ENCODE measurements at places on chromosomes 2 and 18.

GRCh38 chr18:54776282-54776977, 51.8 kb upstream of the RAB27B start:
- DNase-seq = no peak

GRCh38 chr2:195820867-195821565, 164.0 kb downstream of the SLC39A10 start:
- no peak for DNase-seq

- no peak for DNase-seq
Measured at GRCh38 chr2:29000481-29000880, 19.4 kb downstream of the TOGARAM2 start.

DNA sequence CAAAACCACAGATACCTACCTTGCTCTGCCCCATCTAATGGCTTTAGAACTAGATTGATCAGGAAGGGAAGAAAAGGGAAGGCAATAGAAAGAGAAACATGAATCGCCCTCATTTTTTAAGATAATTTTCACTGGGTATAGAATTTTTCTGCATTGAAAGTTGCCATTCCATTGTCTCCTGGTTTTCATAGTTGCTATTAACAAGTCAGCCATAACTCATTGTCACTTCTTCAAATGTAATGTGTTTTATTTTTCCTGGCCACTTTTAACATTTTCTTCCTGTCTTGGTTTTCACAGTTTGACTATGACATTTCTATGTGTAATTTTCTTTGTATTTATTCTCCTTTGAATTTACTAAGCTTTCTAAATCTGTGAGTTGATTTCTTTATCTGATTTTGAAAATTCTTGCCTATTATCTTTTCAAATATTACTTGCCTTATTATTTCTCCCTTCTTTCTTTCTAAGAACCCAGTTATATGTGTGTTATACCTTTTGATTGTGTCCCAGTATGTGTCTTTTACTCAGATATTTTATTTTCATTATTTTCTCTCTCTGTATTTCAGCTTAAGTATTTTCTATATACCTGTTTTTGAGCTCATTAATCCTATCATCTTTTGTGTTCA, 85.5 kb upstream of the GLI2 start:
- DNase-seq = no peak

GRCh38 chr18:26133652-26134051, at the start of gene PSMA8:
PSMA8 (plus strand) TSS chr18:26133869; CDS start chr18:26133966, 97 bp downstream.
- peak; percentile 57 for DNase-seq

DNA sequence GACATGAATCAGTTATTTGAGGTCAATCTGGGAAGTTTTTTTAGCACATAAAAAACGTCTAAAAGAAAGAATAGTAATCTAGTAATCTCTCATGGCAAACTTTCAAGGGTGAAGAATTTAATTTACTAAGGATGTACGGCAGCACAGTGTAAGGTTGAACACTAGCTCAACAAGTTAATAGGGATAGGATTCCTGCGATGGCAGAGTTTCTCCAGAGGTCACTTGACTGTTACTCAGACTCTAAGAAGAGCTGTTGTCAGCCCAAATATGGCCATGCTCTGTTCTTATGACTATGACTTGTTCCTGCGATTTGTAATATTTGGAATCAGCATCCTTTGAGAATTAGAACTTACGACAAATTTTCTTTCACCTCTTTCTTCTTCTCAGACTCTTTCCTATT, 553.3 kb upstream of the TNP1 start:
- no peak for DNase-seq

DNA sequence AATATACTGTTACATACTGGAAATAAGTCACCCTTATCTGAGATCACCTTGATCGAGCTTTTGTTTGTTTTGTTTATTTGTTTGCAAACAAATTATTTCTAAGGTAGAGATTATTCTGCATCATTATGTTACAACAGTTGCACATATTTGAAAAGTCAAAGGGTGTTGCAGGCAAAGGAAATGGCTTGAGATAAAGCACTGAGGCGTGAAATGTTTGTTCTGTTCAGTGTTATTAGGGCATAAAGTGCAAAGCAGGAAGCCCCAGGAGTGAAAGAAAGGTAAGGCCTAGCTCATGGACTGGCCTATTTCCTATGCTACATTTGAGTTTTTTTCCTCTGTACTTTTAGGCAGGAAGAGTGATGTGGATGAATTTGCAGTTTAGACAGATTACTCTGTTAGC, 1815.6 kb upstream of the LRRTM1 start:
- DNase-seq = no peak

GRCh38 chr2:1561811-1562421, 148.7 kb downstream of the TPO start:
- no peak for DNase-seq

DNA sequence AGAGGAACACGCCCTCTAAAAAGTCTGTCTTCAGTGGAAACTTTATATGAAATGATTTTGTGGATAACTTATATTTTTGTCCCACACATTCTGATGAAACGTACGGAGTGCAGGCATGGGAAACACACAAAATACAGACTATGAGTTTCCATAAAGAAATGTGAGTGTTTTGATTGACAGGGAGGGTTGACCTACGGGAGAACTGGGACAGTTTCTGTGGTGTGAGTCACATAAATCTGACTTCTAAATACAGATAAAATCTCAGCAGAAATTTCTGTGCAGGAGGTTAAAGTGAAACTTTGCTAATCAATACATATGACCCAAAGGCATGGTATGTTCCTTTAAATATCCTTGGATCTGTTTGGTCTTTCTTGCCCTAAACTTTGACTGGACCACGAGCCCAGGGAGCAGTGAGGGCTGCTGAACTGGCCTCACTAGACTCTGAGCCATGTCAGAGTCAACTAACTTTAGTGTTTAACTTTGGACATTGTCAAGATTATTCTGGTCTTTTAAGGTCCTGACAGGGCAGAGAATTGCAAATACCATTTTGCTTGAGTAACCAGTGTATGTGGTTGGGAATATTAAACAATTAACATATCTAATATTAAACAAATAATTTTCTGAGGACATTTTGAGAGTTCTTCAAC, 206.9 kb upstream of the LYPD1 start:
- no peak for DNase-seq

- DNase-seq = no peak
Measured at GRCh38 chr2:235458839-235459273, 35.0 kb upstream of the AGAP1 start.

DNA sequence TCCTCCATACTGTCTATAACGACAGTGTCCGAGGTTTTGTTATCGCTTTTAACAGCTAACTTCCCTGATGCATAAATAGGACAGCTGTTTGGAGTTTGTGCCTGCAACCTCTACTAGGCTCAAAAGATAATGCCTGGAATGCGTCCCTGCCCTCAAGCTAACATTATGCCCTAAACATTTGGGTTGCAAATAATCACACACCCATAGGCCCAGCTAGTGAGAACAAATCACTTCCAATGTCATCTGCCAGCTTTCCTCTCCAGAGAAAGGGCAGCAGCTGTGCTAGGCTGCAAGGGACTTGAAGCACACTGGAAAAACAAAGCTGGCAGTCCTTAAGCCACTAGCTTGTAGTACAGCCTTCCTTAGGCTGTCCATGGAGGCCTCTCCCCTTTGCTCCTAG, 201.8 kb upstream of the LYPD1 start:
- no peak for DNase-seq

DNA sequence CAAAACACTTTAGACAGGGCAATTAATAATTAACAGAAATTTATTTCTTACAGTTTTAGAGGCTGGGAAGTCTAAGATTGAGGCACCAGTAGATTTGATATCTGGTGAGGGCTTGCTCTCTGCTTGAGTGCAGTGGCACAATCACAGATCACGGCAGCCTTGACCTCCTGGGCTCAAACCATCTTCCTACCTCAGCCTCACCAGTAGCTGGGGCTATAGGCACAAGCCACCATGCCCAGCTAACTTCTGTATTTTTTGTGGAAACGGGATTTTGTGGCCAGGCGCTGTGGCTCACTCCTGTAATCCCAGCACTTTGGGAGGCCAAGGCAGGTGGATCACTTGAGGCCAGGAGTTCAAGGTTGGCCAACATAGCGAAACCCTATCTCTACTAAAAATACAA, 29.0 kb upstream of the ACVR1 start:
- no peak for DNase-seq

- no peak for DNase-seq
Measured at GRCh38 chr2:156046900-156047299, 285.6 kb downstream of the NR4A2 start.

DNA sequence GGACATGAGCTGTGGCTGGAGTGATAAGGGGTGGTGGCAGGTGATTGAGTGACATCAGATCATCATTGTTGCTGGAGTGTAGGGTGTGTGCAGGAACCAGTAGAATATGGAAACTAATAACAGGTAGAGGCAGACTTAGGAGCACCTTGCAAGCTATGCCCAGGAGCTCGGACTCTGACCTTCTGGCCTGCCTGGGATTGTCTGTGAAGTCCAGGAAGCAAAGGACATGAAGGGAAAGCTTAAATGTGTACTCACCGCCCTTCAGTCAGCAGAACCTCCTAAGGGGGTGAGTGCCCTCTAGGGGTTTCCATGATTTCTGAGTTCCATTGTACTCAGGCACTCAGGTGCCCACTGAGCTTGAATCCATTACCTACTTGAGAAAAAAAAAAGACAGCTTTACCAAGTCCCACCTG, 104.2 kb downstream of the CRIM1 start:
- no peak for DNase-seq

- DNase-seq = no peak
Measured at GRCh38 chr2:170819680-170820664, 3.3 kb downstream of the GAD1 start.

GRCh38 chr2:28661589-28662001, 90.0 kb upstream of the PPP1CB start:
- no peak for DNase-seq

GRCh38 chr2:171747371-171747770, 60.1 kb downstream of the DYNC1I2 start:
- no peak for DNase-seq

DNA sequence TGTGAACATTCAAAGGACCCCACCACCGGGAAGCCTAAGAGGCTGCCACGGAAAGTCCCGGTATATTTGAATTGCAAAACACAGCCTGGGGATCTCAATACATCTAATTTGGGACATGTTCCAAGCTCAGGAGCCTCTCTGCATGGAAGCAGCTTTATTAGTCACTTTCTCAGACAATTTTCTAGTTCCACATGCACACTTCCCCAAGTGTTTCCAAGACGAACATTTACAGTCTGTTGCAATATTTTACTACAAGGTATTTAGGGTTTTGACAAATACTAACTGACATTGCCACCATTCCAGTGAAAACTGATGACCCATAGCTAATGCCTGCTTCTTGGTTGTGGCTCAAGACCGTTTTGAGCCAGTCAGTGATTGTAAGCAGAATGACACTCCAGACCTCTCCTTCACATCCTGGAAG, 145.3 kb downstream of the NCKAP5 start:
- DNase-seq = no peak

DNA sequence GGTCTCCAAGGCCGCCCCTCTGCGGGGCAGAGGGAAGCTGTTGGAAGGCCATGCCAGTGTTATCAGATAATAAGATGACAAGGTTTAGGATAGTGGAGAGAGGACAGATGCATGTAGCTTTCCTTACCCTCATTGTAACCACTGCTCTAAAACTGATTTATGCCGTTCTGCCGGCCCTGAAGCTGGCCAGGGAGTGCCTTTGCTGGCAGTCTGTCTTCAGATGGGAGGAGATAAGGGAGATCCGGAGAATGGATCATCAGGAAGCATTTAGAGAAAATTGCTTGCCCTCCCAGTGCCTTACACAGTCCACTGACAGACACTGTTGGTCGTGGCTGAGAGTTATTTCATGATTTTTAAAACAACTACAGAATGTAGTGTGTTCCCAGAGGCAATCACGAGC, 35.4 kb upstream of the MYO3B start:
- no peak for DNase-seq

DNA sequence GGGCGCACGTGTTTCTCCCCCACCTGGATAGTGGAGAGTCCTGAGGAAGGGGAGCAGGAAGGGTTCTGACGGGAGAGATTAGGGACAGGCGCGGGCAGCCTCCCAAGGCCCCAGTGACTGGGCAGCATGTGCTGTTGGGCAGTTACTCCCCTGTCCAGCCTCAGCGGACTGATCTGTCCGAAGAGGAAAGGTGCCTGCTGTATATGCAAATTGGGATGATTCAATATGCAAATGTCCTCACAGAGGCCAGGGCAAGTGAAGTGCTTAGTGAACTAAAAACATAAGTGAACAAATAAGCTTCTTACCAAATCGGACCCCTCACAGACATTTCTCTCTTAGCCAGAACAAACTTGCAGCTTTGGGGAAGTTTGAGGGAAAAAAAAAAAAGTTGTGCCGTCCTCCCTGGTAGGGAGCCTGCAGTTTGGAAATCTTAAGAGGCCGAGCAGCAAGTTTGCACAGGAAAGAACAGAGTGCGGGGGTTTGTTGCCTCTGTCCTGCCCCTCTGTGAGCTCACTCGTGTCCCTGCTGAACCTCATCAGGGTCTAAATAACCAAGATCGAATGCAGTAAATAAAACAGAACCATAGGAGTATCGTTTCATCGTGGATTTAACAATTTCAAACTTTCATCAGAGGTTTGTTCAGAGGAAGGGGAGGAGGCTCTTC, 141.4 kb downstream of the KCTD1 start:
- no peak for DNase-seq

- DNase-seq = no peak
Measured at GRCh38 chr2:159882130-159882745, 84.2 kb upstream of the CD302 start.

DNA sequence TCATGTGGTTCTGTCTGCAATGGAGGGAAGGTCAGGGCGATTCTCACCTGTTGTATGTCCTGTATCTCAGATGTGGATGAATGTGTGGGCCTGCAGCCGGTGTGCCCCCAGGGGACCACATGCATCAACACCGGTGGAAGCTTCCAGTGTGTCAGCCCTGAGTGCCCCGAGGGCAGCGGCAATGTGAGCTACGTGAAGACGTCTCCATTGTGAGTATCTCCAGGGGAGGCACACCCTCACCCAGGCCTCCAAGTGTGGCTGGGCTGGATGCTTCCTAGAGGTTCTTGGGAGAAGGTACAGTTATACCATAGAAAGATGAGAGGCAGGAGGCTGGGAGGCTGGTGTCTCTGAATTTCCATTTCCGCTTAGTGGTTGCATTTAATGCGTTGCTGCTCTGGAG, 46.9 kb downstream of the FBLN7 start:
- DNase-seq = no peak

DNA sequence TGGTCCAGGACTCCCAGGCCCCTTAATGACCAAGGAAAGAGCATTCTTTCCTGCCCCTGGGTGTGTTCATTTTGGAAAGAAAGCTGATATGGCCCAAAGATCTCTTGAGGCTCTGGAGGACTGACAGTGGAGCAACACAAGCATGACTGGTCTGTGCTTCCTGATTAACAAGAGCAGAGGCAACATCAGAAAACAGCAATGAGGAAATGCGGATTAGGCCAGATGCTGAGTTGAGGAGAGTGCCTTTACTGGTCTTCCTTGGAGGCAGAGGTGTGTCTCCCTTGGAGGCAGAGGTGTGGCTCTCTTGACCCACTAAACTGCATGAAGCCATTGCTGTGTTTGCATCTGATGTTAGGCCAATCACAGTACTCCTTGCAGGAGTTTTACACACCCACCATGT, 19.9 kb downstream of the IL36B start:
- DNase-seq = no peak

DNA sequence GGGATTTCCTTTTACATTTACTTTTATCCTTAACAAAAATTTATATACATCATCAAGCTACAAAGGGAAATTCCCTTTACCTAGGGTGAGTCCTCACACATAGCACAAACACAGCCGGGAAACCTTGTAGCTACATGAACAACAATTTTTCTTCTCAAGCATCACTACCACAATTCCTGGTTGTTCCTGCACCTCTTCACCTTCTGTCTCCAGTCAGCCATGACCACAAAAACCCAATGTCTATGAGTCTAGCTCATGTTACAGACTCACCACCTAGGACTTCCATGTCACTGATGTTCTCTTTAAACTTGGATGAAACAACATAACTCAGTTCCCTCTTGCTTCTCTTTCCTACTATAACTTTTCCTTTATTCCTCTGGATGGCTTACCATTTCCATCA, 460.4 kb downstream of the MBD2 start:
- DNase-seq = no peak

All from activated naive CD4-positive, alpha-beta T cell treated with anti-CD3 and anti-CD28 coated beads, Interleukin-2, amount 50 U/mL, for 16 hours (primary cell).